Kidney (tissue), 22 donors: ENCODE measurements at places on chromosomes 11 and 22. TPM values are rescaled to one million over a fixed set of nuclear protein-coding genes. Genes with fewer than 3 reads are reported as not detected.

Gene KCNQ1
- 45.5 TPM for total RNA-seq

Gene SPTY2D1
- total RNA-seq: 21.9 TPM

Gene DDI1
- not detected for total RNA-seq

Gene SPI1
- 39.8 TPM for total RNA-seq

Gene AGBL2
- total RNA-seq: 5.6 TPM

Gene ZNRD2
- 32.0 TPM for total RNA-seq

Gene C22orf42
- not detected for total RNA-seq

Gene OR52N4
- 0.60 TPM for total RNA-seq

Gene OR6M1
- total RNA-seq: not detected

Gene DGCR6
- total RNA-seq: 1.7 TPM

Gene TSSK2
- not detected for total RNA-seq

DNA sequence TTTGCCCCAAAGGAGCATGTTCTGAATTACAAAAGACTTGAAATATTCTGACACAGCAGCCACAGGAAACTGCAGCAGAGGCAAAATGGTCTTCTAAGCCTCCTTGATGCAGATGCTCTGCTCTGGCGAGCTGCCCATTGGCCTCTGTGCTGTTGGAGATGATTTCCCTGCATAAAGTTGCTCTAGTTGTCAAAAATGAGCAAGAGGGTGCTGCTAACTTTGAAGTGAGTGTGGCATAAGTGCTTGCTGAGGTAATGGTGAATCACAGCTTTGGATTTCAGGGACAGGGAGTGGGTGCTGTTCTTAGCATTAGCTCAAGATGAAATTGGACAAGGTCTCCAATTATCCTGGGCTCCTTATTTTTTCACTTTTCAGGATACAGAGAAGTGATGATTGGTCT, 435.4 kb downstream of the TMEM135 start:
- no peak for DNase-seq
- H3K4me1 ChIP-seq: no peaks in the 10 kb centered on the region
- H3K27ac ChIP-seq: no peak overlapping the region
- H3K36me3 ChIP-seq: no peaks in the 10 kb centered on the region

- H3K4me1 ChIP-seq: no peaks in the 10 kb centered on the region
- DNase-seq: no peak
- H3K4me3 ChIP-seq: no peak overlapping the region
- H3K27me3 ChIP-seq: no peaks in the 10 kb centered on the region
- no peaks in the 10 kb centered on the region for H3K36me3 ChIP-seq
- H3K27ac ChIP-seq: no peak overlapping the region
Measured at GRCh38 chr11:78714539-78714938, 139.9 kb upstream of the NARS2 start.

- no peak overlapping the region for H3K4me3 ChIP-seq
- peak; percentile 52 for DNase-seq
- no peaks in the 10 kb centered on the region for H3K36me3 ChIP-seq
- H3K4me1 ChIP-seq: no peaks in the 10 kb centered on the region
Measured at GRCh38 chr11:68938816-68939582, 35.3 kb downstream of the IGHMBP2 start.

GRCh38 chr22:26435327-26436093, 6.5 kb downstream of the ASPHD2 start:
- no peak overlapping the region for H3K4me3 ChIP-seq
- no peaks in the 10 kb centered on the region for H3K36me3 ChIP-seq
- H3K27ac ChIP-seq: no peak overlapping the region

- no peak overlapping the region for H3K27ac ChIP-seq
- H3K27me3 ChIP-seq: no peaks in the 10 kb centered on the region
- no peak overlapping the region for H3K4me3 ChIP-seq
- no peaks in the 10 kb centered on the region for H3K36me3 ChIP-seq
Measured at GRCh38 chr11:125401746-125402145, 94.3 kb downstream of the FEZ1 start.

GRCh38 chr11:117906126-117906525, 23.1 kb downstream of the TMPRSS13 start:
- no peaks in the 10 kb centered on the region for H3K27me3 ChIP-seq
- peaks cover 4% of the 10 kb centered on the region for H3K4me1 ChIP-seq
- H3K4me3 ChIP-seq: no peak overlapping the region
- DNase-seq: no peak
- H3K27ac ChIP-seq: no peak overlapping the region

DNA sequence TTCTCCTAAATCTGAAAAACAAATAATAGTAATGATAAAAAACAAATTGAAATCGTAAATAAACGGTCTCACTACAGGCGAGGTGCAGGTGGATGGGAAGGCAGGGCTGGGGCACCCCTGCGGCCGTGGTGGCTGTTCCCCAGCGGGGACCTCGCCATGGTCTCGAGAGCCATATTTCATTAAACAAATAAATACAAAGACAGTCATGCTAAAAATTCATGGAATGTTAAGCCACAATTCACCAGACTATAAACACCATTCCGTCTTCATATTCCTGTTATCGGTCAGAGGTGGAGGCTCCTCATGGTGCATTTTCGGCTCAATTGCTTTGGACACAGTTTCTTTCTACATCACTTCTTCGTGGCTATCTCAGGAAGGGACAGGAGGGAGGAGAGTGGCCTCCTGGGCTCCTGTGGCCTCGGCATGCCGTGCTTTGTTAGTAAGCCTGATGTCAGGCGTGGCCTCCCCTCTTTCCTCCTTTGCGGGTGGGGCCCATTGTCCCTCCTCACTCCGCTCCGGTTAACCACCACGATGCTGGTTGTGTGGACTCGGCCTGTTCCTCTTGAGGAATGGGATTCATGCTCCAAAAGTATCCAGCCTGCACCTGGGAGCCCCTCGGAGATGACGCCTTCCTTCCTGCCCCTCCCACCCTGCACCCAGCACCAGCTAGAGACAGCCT, 16.1 kb upstream of the BRSK2 start:
- H3K4me1 ChIP-seq: no peaks in the 10 kb centered on the region
- DNase-seq: no peak
- no peak overlapping the region for H3K4me3 ChIP-seq
- H3K27me3 ChIP-seq: no peaks in the 10 kb centered on the region
- H3K36me3 ChIP-seq: no peaks in the 10 kb centered on the region
- no peak overlapping the region for H3K27ac ChIP-seq

DNA sequence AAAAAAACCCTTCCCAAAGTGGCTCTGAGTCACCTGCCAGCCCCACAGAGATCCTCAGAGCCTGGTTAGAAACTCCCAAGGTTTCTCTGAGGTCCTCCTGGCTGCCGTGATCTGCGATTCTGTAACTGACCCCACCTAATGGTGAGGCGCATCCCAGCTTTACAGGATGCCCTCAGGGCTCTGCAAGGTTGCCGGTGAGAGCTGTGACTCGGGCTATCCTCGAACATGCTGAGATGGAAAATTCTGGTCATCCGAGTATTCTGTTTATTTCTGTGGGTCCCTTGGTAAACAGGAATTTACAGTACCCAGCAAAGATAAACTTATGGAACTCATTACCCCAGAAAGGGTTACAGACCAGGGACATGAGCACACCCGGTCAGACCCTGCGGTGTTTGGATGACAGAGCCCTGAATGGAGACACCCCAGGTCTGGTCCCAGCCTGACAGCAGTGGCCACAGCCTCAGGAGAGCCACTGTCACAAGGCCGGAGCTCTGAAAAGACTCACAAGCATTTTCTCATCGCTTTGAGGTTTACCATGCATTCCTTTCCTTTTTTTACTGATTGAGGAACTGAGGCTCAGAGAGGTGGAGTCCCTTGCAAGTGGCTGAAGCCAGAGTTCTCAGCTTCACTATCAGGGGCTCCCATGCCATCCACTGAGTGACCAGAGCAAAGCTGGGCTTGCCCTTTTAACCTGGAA, 22.2 kb downstream of the LIF start:
- peaks cover under 1% of the 10 kb centered on the region for H3K4me1 ChIP-seq
- no peaks in the 10 kb centered on the region for H3K27me3 ChIP-seq
- no peaks in the 10 kb centered on the region for H3K36me3 ChIP-seq
- H3K27ac ChIP-seq: no peak overlapping the region

- H3K27me3 ChIP-seq: no peaks in the 10 kb centered on the region
- no peak overlapping the region for H3K4me3 ChIP-seq
- no peak for DNase-seq
Measured at GRCh38 chr11:133508468-133508867, 23.8 kb downstream of the OPCML start.

- H3K27ac ChIP-seq: no peak overlapping the region
- no peaks in the 10 kb centered on the region for H3K4me1 ChIP-seq
- no peaks in the 10 kb centered on the region for H3K36me3 ChIP-seq
Measured at GRCh38 chr11:45037434-45038005, 86.8 kb upstream of the TP53I11 start.

DNA sequence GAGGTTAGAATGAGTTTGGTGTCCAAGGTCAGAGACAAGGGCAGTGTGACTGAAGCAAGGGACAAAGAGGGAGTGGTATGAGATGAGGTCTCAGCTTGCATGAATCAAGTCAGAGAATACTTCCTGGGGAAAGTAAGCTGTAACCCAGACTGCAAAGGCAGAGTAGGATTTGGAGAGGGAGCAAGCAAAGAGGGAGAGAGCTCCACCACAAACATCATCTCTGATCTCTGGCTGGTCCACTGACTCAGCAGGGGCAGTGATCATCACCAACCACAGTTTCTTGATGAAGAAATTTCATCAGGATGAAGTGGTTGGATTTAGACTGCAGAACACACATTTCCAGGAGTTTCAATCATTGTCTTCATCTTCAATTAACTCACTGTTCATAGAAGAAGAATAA, 54.9 kb upstream of the HMGXB4 start:
- H3K4me3 ChIP-seq: no peak overlapping the region
- H3K27me3 ChIP-seq: no peaks in the 10 kb centered on the region
- no peak for DNase-seq
- no peaks in the 10 kb centered on the region for H3K4me1 ChIP-seq
- H3K36me3 ChIP-seq: no peaks in the 10 kb centered on the region
- no peak overlapping the region for H3K27ac ChIP-seq

DNA sequence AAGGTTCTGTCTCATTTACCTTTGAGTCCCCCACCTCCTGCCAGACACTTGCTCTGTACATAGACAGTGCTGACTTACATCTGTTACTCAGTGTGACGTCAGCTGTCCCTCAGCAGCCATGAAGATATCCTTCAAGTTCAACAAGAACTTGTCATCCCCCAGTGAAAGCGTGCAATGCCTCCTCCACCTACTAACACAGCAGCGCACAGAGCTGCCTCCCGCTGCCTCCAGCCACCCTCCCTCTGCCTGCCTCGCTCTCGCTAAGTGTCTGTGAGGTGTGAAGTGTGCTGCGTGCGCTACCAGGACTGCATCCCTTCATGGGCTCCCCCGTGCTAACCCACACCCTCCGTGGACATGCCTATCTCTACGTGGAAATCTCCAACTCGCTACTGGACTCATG, 621.4 kb downstream of the BRD1 start:
- H3K27ac ChIP-seq: no peak overlapping the region
- no peaks in the 10 kb centered on the region for H3K36me3 ChIP-seq
- no peaks in the 10 kb centered on the region for H3K27me3 ChIP-seq
- no peak for DNase-seq
- no peaks in the 10 kb centered on the region for H3K4me1 ChIP-seq
- H3K4me3 ChIP-seq: no peak overlapping the region

- no peak overlapping the region for H3K4me3 ChIP-seq
- no peak overlapping the region for H3K27ac ChIP-seq
- H3K36me3 ChIP-seq: no peaks in the 10 kb centered on the region
Measured at GRCh38 chr22:44108806-44109385, 71.8 kb upstream of the PARVG start.

DNA sequence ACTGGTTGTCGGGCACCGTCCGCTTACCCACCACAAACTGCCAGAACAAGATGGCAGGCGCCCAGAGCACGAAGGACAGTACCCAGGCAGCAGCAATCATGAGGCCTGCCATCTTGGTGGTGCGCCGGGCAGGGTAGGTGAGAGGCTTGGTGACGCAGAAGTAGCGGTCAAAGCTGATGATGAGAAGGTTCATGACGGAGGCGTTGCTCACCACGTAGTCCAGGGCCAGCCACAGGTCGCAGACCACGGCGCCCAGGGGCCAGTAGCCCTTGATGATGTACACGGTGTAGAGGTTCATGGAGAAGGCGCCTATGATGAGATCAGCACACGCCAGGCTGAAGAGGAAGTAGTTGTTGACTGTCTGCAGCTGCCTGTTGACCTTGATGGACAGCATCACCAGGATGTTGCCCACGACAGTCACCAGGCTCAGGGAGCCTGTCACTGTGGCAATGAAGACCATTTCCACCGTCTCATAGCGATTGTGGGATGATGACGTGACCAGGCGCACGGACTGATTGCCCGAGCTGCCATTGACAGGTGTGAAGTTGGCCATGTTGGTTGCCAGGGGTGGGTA, 4.6 kb downstream of the MDK start:
- H3K27me3 ChIP-seq: peaks cover 13% of the 10 kb centered on the region
- DNase-seq: no peak
- H3K4me1 ChIP-seq: peaks cover 18% of the 10 kb centered on the region
- no peaks in the 10 kb centered on the region for H3K36me3 ChIP-seq

- peaks cover 3% of the 10 kb centered on the region for H3K36me3 ChIP-seq
- no peak overlapping the region for H3K4me3 ChIP-seq
Measured at GRCh38 chr11:57618438-57618837, 21.0 kb downstream of the SERPING1 start.

DNA sequence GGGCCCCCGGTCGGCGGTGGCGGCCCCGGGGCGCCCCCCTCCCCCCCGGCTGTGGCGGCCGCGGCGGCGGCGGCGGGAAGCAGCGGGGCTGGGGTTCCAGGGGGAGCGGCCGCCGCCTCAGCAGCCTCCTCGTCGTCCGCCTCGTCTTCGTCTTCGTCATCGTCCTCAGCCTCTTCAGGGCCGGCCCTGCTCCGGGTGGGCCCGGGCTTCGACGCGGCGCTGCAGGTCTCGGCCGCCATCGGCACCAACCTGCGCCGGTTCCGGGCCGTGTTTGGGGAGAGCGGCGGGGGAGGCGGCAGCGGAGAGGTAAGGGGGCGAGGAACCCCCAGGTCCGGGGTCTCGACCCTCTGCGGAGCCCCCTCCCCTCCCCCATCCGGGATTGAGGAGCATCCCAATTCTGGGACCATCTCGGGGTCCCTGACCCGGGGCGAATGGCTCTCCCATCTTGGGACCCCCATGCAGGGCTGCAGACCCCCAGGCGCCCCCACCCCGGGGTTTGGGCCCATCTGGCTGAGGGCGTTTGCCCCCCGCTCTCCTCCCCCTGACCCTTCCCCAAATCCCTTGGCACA, 431 bp downstream of the KMT2A start:
- H3K27me3 ChIP-seq: no peaks in the 10 kb centered on the region
- no peak for DNase-seq
- peak overlapping the region; percentile 85 for H3K27ac ChIP-seq
- H3K4me1 ChIP-seq: peaks cover 2% of the 10 kb centered on the region
- H3K4me3 ChIP-seq: peak overlapping the region; percentile 78
- H3K36me3 ChIP-seq: no peaks in the 10 kb centered on the region

DNA sequence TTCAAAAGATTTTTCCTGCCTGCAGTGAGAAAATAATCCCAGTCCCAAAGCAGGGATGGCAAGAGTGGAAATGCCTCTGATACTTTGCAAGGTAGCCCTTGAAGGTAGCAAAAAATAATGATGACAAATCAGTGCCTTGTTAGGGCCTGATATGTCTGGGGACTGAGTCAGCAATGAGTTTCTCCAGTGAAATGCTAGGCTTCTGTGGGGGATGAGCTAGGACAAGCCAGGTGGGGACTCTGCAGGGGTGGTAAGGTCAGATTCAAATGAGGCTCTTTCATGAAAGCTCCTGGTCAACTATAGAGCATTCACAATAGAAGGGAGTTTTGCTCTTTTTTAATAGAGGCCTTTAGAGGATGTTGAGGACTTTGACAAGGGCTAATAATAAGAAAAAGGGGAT, 77.7 kb downstream of the ME3 start:
- peaks cover 16% of the 10 kb centered on the region for H3K4me1 ChIP-seq
- no peak overlapping the region for H3K4me3 ChIP-seq
- no peaks in the 10 kb centered on the region for H3K36me3 ChIP-seq
- DNase-seq: no peak
- H3K27ac ChIP-seq: no peak overlapping the region
- H3K27me3 ChIP-seq: no peaks in the 10 kb centered on the region

GRCh38 chr11:19729141-19729540, 16.5 kb downstream of the NAV2 start:
- H3K27me3 ChIP-seq: no peaks in the 10 kb centered on the region
- H3K4me3 ChIP-seq: no peak overlapping the region
- no peaks in the 10 kb centered on the region for H3K36me3 ChIP-seq
